ENCODE measurements at places on chromosomes 2 and 18.

GRCh38 chr2:160921386-160921964 is 238.8 kb upstream of the TANK start:
- no peaks in the 10 kb centered on the region for H3K36me3 ChIP-seq
- no peak overlapping the region for H3K27ac ChIP-seq
- H3K4me1 ChIP-seq, result peaks cover 4% of the 10 kb centered on the region
- no peak for DNase-seq
- H3K4me3 ChIP-seq, result no peak overlapping the region

DNA sequence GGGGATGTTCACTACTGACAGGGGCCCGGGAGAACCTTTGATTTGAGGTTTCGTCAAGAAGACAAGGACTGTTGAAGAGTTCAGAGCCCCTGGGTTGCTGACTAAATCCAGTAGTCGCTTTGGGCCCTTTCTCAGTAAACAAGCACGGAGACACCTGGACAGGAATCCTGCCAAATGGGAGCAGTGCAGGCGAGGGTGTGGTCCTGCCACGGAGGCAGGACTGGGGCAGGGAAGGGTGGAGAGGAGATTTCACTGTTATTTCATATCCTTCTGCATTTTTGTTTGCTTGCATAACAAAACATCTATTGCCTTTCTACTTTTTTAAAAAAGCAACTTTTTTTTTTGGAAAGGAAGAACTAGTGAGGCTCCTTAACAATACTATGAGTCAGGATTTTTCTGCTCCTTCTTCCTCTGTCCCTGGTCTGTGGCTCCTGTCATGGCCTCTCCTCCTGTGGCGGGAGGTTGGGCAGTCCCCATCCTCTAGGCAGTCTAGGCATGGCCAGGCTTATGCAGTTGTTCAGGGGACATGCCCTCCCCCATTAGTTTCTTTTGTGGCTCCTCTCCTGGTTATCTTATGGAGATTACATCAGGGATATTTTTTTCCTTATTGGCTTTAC is 57.7 kb downstream of the ARHGEF4 start:
- H3K4me1 ChIP-seq, result no peaks in the 10 kb centered on the region
- no peaks in the 10 kb centered on the region for H3K36me3 ChIP-seq
- DNase-seq, result no peak
- no peaks in the 10 kb centered on the region for H3K27me3 ChIP-seq
- H3K4me3 ChIP-seq, result no peak overlapping the region

DNA sequence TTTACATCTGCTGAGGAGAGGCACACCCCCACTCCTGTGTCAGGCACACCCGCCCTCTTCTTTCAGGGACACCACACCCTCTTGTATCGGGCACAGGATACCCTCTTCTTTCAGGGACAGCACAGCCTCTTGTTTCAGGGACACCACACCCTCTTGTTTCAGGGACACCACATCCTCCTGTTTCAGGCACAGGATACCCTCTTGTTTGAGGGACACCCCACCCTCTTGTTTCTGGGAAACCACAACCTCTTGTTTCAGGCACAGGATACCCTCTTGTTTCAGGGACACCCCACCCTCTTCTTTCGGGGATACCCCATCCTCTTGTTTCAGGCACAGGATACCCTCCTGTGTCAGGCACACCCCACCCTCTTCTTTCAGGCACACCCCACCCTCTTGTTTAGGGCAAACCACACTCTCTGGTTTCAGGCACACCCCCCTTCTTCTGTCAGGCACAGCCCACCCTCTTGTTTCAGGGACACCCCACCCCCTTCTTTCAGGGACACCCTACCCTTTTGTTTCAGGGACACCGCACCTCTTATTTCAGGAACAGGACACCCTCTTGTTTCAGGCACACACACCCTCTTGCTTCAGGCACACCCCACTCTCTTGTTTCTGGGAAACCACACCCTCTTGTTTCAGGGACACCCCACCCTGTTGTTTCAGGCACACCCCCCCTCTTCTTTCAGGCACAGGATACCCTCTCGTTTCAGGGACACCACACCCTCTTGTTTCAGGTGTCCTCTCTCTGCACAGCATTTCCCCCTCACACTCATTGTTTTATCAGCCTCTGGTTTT is 96.2 kb downstream of the TPO start:
- DNase-seq, result no peak
- no peaks in the 10 kb centered on the region for H3K36me3 ChIP-seq
- H3K27me3 ChIP-seq, result peaks cover 20% of the 10 kb centered on the region
- H3K27ac ChIP-seq, result no peak overlapping the region
- peaks cover 7% of the 10 kb centered on the region for H3K4me1 ChIP-seq
- H3K4me3 ChIP-seq, result no peak overlapping the region

GRCh38 chr2:100628506-100628905 is 65.7 kb downstream of the PDCL3 start:
- no peak for DNase-seq
- no peaks in the 10 kb centered on the region for H3K36me3 ChIP-seq
- H3K27ac ChIP-seq, result no peak overlapping the region
- H3K4me1 ChIP-seq, result no peaks in the 10 kb centered on the region
- no peak overlapping the region for H3K4me3 ChIP-seq
- no peaks in the 10 kb centered on the region for H3K27me3 ChIP-seq

DNA sequence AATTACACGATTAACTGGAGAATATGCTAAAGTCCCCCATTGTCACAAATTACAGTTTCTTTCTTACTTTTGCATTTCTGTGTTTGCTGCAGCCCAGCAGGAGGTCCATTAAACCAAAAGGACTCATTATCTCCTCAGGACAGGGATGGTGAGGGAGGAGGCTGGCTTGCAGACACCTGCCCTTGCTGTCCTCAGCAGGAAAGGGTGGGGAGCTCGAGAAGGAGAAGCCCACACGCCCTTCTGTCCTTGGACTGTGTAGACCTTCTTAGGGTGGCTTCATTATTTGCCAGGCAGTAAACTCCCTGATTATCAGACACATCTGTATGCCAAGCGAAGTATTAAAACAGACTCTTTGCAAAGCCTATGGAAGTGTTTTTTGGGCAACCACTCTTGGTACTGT is 196.0 kb downstream of the LDLRAD4 start:
- no peaks in the 10 kb centered on the region for H3K27me3 ChIP-seq
- no peaks in the 10 kb centered on the region for H3K36me3 ChIP-seq
- H3K4me1 ChIP-seq, result peaks cover 9% of the 10 kb centered on the region
- H3K27ac ChIP-seq, result no peak overlapping the region
- no peak overlapping the region for H3K4me3 ChIP-seq

DNA sequence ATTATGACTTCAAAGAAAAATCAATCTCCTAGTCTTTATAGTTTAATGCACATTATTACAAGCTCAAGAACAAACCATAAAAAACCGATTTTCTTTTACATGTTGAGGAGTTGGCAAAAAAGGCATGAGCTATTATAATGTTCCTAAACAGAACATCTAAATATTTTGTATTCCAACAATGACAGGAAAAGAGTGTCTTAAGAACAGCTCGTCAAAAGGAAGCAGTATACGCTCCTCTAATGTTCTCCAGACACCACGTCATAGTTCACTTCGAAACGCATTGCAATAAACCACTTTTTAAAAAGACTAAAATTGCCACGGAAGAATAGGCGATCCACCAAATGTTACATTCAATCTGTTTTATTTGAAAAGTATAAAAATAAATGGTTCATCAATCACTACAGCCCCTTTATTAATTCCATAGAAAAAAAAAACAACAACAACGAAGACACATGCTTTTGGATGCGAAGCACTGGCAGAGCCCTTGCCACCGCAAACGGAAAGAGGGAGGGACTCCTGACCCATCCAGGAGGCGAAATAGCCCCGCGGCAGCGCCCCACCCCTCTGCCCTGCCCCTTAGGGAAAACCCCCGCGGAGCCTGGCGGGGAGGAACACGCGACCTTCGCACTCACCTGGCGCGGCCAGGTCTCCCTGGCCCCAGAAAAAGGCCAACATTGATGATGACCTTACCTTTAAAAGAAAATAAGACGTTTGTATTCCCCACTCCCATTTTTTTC is 45.8 kb downstream of the MBP start:
- H3K27me3 ChIP-seq, result no peaks in the 10 kb centered on the region
- peak; percentile 67 for DNase-seq
- peak overlapping the region; percentile 65 for H3K27ac ChIP-seq
- H3K36me3 ChIP-seq, result no peaks in the 10 kb centered on the region
- H3K4me1 ChIP-seq, result peaks cover 26% of the 10 kb centered on the region
- H3K4me3 ChIP-seq, result peak overlapping the region; percentile 33

DNA sequence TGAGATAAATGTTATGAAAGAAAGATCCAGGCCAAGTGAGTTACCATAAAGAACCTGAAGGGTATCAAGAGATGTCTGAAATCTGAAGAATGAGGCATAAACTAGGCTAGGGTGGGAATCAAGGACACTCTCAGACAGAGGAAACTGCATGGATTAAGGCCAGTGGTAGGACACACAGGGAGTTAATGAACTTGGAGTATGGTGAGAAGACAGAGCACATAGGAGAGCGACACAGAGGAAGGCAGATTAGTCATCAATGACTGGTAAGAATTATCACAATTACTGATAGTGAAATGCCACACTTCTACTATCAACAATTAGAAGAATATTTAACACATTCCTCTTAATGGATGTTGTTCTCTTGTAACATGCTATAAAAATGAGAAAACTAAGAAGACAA is 76.9 kb downstream of the TTC21B start:
- no peaks in the 10 kb centered on the region for H3K4me1 ChIP-seq
- no peak for DNase-seq
- no peaks in the 10 kb centered on the region for H3K27me3 ChIP-seq
- H3K27ac ChIP-seq, result no peak overlapping the region

DNA sequence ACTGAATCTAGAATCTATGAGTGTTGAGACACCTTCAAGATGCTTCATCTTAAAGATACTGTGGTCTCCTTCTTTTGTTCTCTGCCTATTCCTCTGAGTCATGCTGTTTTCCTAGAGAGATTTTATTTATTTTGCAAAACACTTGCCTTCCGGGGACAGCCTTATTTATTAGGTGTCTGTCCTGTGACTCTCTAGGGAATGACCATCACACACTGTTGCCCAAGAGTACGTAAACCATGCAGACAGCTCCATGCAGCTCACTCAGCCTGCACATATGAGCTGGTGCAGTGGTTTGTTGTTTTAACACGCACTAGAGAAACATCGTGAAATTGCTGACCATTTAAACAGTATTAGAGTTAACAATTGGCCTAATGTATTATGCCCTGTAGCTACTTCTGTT is 12.4 kb upstream of the ADCYAP1 start:
- no peaks in the 10 kb centered on the region for H3K4me1 ChIP-seq
- peaks cover 4% of the 10 kb centered on the region for H3K27me3 ChIP-seq
- no peaks in the 10 kb centered on the region for H3K36me3 ChIP-seq
- H3K27ac ChIP-seq, result no peak overlapping the region

GRCh38 chr2:219041252-219041651 is at the start of gene CFAP65:
Gene CFAP65 (minus strand): TSS chr2:219041516. CDS start chr2:219039048, 2,468 bp downstream.
- H3K27me3 ChIP-seq, result peaks cover 98% of the 10 kb centered on the region
- H3K4me1 ChIP-seq, result peaks cover 20% of the 10 kb centered on the region
- no peak within 1 kb of the TSS for H3K27ac ChIP-seq
- H3K4me3 ChIP-seq, result peak within 1 kb of the TSS; percentile 34

- H3K4me1 ChIP-seq, result peaks cover 44% of the 10 kb centered on the region
- no peak overlapping the region for H3K27ac ChIP-seq
- no peak overlapping the region for H3K4me3 ChIP-seq
- no peaks in the 10 kb centered on the region for H3K27me3 ChIP-seq
- H3K36me3 ChIP-seq, result no peaks in the 10 kb centered on the region
Observed at GRCh38 chr18:44723411-44723810, 42.7 kb downstream of the SETBP1 start.

DNA sequence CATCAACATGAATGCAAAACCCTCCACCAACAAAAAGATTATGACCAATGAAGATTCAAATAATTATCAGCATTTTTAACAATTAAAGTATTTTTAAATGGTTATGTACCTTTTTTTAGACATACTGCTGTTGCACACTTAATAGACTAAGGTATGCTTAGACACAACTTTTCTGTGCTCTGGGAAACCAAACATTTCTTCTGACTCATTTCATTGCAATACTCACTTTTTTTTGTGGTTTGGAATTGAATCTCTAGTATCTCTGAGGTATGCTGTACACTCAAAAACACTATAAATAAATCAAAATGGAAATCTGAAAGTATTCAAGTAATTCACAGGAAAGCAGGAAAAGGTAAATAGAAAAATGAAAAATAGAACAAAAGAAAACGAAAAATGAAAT is 247.9 kb upstream of the POU3F3 start:
- H3K27ac ChIP-seq, result no peak overlapping the region
- H3K4me1 ChIP-seq, result no peaks in the 10 kb centered on the region
- no peaks in the 10 kb centered on the region for H3K27me3 ChIP-seq
- DNase-seq, result no peak
- H3K4me3 ChIP-seq, result no peak overlapping the region

DNA sequence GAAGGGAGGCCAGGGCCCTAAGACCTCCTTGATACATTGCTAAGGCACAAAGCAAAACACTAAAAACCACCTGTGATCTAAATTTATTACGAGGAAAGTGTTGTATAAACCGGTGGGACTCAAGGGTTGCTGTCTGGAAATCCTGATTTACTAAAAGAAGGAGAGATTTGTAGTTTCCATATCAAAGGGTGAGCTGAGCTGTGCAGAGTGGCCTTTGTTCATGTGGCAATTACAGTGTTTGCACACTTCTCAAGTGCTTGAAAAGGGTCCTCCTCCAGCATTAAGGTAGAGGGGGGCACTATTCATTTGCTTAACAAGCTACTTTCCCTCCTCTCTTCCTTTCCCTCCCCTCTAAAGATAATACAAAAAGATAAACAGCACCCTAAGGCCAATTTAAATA is 30.5 kb upstream of the ITGA4 start:
- H3K4me1 ChIP-seq, result no peaks in the 10 kb centered on the region
- H3K27ac ChIP-seq, result no peak overlapping the region
- no peaks in the 10 kb centered on the region for H3K36me3 ChIP-seq
- no peak for DNase-seq
- no peaks in the 10 kb centered on the region for H3K27me3 ChIP-seq

- no peaks in the 10 kb centered on the region for H3K27me3 ChIP-seq
- DNase-seq, result no peak
- peak overlapping the region; percentile 55 for H3K27ac ChIP-seq
- H3K4me1 ChIP-seq, result no peaks in the 10 kb centered on the region
Observed at GRCh38 chr2:47751856-47752414, 31.0 kb upstream of the MSH6 start.

DNA sequence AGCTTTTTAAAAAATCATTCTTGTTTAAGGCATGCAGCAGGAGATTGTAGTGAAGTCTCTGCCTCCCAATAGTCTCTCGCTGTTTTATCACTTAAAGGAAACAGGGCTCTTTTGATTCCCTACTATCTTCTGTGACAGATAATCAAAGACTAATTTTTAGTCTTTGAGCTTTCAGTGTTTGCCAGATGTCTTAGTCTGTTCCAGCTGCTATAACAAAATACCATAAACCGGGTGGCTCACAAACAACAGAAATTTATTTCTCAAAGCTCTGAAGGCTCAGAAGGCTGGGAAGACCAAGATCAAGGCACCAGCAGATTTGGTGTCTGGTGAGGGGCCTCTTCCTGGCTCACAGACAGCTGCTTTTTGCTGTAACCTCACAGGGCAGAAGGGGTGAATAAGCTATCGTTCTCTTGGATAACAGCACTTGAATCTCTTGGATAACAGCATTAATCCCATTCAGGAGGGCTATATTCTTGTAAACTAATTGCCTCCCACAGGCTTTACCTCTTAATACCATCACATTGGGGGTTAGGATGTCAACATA is 37.8 kb upstream of the STAT4 start:
- no peak for DNase-seq
- H3K27ac ChIP-seq, result no peak overlapping the region
- no peaks in the 10 kb centered on the region for H3K36me3 ChIP-seq
- H3K4me1 ChIP-seq, result no peaks in the 10 kb centered on the region
- no peak overlapping the region for H3K4me3 ChIP-seq
- H3K27me3 ChIP-seq, result no peaks in the 10 kb centered on the region
